ENCODE measurements at places on chromosomes 11 and 22.

DNA sequence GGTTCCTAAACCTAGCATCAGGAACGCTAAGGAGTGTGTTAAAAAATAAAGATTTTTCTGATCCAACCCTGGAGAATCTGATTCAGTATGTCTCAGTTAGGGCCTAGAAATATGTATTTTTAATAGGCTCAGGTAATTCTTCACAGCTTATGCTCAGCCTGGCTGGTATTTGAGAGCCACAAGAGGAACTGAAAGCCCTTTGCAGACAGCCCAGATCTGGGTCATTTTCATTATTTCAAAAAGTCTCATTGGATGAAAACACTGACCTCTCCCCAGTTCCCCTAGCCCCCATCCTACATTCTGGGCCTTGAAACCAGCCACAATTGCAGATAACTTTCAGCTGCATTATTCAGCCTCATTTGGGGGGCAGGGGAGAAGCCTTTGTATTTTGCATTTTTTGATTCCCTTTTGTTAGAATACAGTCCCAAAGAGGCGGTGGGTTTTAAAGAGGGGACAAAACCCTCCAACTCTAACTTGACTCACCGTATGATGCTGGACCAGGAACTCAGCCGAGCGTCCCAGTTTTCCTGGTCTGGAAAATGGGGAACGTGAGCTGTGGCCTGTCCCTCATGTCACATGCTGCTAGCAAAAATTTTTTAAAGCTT, 66.0 kb upstream of the LARGE1 start:
- DNase-seq: no peak

GRCh38 chr11:57426929-57427726, at the start of gene SLC43A3:
Gene SLC43A3, minus strand, starts transcription at chr11:57427121. Its CDS starts 949 bp downstream, at chr11:57426172.
- DNase-seq: peak; percentile 85

DNA sequence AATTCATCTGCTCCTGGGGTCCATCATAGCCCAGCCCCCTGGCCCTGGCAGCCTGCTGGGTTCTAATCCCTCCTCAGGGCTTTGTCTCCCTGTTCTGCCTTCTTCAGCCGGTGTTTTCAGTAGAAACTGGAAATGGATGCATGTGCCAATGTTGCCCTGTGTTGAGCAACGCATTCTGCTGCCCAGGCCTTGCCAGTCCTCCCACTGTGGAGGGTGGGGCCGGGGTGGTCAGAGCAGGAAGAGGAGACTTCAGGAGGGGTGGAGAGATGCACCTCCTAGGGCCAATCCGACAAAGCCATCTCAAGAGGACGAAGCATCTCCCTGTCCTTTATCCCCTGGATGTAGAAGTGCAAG, 27.6 kb upstream of the ZBTB16 start:
- no peak for DNase-seq

GRCh38 chr11:74818283-74818946, 69.8 kb downstream of the RNF169 start:
- no peak for DNase-seq

DNA sequence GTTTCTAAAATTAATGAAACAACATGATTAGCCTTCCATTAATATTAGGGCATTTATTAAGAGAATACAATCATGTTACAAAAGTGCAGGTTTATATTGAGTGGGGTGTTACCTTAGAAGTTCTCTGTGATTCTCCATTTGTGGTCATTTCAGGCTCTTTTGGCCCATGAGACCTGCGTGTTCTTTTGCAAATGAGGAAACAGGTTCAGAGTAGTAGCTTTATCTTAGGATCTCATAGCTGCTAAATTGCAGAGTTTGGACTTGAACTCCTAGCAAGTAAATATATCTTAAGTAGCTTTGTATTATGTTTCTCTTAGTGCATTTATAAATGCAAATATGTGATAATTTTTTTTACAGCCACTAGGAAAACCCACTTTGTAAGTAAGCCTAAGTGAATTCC, 18.3 kb downstream of the FAR1 start:
- DNase-seq: no peak

- no peak for DNase-seq
Measured at GRCh38 chr11:44466531-44467205, 98.8 kb upstream of the CD82 start.

DNA sequence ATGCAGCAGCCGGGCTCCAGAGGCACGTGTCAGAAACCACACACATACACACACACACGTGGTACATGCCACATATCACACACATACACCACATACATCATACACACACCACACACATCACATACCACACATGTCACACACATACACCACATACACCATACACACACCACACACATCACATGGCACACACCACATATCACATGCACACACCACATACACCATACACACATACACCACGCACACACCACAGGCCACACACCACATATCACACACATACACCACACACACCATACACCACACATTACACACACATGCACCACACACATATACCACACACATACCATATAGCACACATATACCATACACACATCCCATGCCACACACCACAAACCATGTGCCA, 97.5 kb upstream of the PRR5 start:
- no peak for DNase-seq

DNA sequence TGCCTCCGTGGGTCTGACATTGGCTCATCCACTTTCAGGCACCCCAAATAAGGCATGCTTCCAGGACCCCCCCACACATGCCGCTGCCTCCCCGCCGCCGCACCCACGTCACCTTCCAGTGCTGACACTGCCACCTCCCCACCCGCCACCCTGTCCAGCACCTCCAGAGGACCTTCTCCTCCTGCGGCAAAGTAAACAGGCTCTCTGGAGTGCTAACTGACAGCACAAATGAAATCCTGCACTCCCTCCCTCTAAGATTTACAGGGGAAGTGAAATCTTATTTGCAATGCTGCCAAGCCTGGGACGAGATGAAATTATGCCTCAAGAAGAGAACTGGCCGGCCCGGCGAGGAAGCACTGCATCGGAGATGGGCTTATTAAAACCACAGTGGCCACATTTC, 35.3 kb downstream of the MACROD1 start:
- no peak for DNase-seq

- peak; percentile 89 for DNase-seq
Measured at GRCh38 chr11:128488471-128488870, 98.9 kb downstream of the ETS1 start.

GRCh38 chr11:84234011-84234410, 947.8 kb upstream of the CCDC90B start:
- no peak for DNase-seq

DNA sequence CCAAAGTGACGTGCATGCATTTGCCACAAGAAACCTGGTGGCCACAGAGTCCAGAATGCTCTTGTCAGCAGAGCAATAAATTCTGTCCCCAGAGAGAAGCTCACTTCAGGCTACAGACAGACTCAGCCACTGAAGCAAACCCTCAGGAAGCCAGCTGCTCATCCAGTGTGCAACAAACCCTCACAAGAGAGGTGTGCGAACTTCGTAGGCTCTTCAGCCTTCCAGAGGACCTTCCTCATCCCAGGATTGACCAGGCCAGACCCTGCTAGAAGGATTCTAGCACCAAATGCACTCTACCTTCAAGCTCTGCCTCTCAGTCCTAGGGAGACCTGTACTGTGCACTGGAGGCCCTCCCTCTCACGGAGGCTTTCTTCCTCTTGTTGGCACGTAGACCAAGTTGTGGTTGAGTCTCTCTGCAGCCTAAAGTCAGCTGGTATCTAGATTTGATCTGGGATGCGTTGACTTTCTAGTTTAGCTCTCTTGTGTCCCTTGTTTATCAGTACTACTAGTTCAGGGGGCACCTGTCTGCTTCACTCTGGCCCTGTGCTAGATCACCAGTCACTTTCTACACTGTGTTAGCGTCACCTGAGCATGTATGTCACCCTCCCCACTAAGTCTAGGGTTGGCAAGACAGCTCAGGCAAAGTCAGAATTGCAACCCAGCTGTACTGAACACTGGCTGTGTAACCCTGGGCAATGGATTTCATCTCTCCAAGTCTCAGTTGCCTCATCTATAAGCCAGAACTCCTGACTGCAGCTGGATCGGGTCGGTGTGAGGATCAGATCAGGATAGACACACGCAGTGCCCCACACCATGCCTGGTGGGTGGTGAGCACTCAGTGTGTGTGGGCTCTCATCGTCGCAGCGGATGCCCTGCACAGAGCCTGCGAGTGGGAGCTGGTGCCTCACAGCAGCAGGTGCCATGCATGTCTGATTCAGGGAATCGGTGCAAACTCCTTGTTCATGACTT, 22.1 kb upstream of the TMPRSS13 start:
- no peak for DNase-seq

DNA sequence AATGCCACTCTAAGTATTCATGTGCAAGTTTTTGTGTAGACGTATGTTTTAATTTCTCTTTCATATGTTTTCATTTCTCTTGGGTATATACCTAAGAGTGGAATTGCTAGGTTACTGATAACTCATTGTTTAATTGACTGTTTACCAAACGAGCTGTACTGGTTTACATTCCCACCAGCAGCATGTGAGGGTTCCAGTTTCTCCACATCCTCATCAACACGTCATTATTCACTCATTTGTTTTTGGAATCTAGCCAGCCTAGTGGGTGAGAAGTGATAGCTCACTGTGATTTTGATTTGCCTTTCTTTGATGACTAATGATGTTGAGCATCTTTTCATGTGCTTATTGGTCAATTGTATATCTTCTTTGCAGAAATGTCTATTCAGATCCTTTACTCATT, 4.0 kb downstream of the ANKRD13D start:
- no peak for DNase-seq

DNA sequence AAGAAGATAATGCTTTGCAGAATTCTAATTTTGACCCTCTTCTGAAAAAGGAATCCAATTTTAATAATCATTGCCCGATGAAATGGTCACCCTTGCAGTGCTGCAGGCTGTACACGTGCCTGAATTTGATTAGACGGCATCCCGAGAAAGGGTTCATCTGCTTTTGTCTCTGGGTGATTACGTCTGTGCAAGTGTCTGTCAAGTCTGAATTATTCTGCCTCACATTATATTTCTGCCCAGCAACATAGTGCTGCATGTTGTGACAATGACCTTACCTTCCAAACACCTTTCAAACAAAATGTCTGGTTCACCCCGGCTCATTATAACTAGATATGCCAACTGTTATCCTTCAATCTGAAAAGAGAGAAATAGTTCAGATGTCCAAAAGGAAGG, 164.1 kb downstream of the MAML2 start:
- DNase-seq: no peak

DNA sequence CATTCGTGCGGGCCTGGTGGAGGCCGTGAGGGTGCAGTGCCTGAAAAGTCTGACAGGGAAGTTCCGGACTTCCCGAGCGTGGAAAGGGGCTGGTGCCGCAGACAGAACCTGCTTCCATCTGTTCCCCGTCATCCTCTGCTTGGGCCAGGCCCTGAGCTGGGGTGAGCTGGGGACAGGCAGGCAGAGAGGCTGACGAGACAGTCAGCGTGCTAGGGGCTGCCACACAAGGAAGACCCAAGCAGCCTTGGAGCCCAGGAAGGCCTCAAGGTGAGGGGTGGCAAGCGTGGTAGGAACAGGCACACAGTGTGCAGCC, 25.5 kb downstream of the NADSYN1 start:
- no peak for DNase-seq

- DNase-seq: no peak
Measured at GRCh38 chr11:94141511-94142307, 13.1 kb downstream of the PANX1 start.

GRCh38 chr11:128195057-128195751, 392.2 kb downstream of the ETS1 start:
- DNase-seq: no peak

- no peak for DNase-seq
Measured at GRCh38 chr11:65471447-65471891, 27.4 kb upstream of the MALAT1 start.

DNA sequence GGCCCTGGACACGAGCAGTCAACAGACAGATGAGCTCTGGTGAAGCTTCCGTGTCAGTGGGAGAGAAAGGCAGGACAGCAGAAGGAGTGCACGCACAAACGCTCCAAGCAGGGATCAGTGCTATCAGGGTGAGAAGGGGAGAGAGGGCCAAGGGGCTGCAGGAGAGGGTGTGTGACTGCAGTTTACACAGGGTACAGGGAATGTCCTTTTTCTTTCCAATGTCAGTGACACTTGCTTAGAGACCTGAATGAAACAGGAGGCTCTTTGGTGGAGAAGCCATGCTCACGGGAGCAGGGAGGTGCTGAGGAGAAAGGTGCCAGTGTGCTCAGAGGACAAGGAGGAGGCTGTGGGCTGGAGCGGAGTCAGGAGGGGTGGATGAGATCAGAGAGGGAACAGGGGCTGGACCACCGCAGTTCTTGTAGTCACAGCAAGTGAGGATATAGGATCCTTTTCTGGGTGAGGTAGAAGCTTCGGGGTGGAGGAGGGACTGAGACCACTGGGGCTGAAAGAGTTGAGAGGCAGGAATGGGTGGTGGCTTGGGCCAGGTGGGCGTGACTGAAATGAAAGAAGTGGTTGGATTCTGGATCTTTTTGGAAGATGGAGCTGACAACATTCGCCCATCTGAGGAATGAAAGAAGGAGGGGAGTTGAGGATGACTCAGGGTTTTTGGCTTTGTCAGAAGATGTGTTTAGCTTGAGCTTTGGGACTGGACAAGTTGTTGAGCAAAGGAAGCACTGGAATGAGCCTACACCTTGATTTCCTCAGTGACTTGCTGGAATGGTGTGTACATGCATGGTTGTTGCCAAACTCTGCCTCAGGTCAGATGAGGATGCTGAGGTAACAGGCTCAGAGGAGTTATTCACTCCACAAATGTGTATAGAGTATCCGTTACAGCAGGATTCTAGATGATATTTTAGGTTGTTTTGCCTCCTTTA, 87.9 kb downstream of the ADAMTS15 start:
- DNase-seq: no peak

GRCh38 chr11:111676878-111677585, 74.8 kb downstream of the SIK2 start:
- no peak for DNase-seq

GRCh38 chr11:49208006-49208721, at the start of gene FOLH1:
Gene FOLH1, minus strand, starts transcription at chr11:49208602. Its CDS starts 193 bp downstream, at chr11:49208409.
- no peak for DNase-seq

DNA sequence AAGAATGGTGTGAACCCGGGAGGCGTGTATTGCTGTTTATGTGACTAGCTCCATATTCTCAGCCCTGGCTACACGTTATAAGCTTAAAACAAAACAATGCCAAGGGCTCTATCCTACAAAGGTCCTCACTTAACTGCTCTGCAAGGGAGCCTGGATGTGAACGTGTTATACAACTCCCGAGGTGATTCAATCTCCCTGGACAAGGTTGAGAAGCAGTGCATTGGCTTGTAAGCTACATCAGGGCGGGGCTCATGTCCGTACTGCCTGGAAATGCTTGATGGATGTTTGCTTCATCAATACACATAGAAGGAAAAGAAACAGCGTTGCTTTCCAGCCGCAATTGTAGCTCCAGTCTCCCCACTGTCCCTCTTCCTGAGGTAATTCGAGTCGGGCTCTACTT, 256.9 kb upstream of the SYN3 start:
- no peak for DNase-seq
